ENCODE measurements at places on chromosomes 3 and 15.

DNA sequence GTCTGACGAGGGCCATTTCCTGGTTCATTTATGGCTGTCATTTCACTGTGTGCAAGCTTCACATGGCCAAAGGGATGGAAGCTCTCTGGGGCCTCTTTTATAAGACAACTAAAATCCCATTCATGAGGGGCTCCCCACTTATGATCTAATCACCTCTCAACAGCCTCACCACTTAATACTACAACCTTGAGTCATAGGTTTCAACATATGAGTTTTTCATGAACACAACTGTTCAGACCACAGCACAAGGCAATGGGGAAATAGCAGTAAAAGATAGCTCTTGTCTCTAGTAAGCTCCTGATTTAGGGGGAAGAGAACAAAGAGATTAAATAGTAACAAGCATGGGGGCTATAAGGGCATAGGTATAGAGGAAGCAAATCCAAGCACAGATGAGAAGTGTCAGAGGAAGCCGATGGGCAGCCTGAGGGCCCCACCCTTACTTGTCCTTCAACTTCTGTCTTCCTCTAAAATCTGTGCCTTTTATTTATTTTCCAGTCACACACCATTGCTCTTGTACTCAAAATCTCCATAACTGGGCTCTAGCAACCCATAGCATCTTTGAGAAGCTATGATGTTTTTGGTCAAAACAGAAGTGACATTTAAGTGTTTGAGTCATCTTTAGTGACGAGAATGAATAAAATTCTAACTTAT, 329.1 kb downstream of the UNC13C start:
- DNase-seq, result no peak

DNA sequence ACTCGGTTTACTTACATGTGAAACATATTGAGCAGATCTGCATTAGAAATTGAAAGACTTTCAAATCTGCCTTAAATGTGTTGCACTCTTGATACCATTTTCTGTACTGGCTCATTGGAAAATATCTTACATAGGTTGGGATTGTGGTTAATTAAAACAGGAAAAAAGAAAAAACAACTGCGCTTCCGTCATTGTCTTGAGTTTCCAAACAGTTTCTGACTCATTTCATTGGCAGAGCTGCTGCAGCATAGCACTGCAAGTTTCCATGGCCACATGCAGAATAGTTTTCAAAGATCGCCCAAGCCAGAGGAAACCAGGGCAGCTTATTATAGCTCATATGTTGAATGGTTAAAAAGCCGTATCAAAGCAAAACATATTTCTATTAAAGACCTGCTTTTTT, 446.6 kb upstream of the BCHE start:
- DNase-seq, result no peak

DNA sequence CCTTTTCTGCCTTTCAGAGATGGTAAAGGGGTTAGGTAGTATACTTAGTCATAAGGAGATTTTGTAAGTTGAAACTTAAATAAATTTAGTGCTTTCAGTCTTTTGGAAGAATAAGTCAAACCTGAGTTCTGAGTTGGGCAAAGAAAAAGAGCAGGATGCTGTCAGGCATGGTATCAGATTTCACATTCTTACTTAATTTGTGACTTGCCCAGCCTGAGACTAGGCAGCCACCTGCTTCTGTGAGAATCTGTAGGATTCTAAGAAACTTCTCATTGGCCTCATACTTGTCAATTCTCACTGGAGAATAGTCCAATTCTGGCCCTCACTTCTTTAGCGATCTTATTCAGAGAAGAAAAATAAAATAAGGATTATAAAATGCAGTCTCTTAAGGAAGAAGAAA, 577.5 kb downstream of the DIPK2A start:
- no peak for DNase-seq

DNA sequence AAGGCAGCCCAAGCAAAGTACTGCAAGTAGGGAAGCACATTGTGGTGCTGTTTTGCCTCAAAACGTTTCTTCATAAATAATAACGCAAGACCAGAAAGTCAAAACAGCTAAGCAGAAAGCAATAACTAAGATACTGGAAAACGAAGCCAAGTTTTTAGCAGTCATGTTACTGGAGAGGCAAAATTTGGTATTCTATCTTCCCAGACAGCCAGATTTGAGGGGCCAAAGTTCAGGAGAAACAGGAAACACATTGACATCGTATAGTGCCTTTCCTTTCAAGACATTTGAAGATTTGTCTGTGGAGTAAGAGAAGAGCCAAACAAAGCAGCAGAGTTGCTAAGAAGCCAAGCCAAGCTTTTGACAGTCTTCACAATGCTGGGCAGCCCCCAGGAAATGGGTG, 843.6 kb upstream of the NECTIN3 start:
- no peak for DNase-seq

DNA sequence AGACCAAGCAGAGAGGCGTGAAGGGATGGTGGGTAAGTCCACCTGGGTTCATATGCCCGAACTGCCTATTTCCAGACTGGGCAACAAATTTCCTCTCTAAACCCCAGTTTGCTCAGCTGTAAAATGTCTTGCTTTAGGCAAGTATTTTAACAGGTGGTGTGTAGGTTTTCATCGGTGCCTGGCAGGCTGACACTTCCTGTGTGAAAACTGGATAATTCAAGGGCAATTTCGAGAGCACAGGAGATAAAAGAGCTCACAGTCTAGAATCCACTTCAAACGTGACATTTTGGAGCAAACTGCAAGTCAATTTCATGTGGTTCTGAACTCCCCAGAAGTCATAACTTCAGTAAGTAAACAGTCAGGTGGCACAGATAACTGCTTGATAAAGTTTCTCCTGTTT, 112.2 kb downstream of the OXNAD1 start:
- DNase-seq, result no peak

Data from activated naive CD4-positive, alpha-beta T cell treated with anti-CD3 and anti-CD28 coated beads, Interleukin-2, amount 50 U/mL, for 72 hours (primary cell).